T follicular helper cell (primary cell): ENCODE measurements at places on chromosomes 12 and 14.

DNA sequence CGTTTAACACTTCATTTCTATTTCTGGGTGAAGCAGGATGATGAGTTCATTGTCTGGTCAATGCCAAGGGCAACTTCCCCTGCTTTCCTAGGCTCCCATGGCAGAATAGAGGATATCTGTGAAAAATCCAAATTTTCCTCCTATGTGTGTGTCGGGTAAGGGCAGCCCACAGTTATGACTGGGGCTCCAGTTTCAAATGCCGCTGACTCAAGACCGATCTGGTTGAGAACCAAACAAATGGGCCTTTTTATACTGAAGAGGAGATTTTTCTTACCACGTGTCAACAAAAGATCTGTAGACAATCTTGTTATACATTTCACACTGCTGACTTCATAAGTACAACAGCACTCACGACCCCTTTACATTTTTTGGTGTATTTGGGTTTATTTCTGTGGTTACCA lies 120.8 kb downstream of the CHST11 start:
- no peak for DNase-seq

- no peak for DNase-seq
Measured at GRCh38 chr14:81353691-81354323, 46.3 kb downstream of the STON2 start.

- no peak for DNase-seq
Measured at GRCh38 chr14:43285575-43285974, 1221.5 kb downstream of the FSCB start.

DNA sequence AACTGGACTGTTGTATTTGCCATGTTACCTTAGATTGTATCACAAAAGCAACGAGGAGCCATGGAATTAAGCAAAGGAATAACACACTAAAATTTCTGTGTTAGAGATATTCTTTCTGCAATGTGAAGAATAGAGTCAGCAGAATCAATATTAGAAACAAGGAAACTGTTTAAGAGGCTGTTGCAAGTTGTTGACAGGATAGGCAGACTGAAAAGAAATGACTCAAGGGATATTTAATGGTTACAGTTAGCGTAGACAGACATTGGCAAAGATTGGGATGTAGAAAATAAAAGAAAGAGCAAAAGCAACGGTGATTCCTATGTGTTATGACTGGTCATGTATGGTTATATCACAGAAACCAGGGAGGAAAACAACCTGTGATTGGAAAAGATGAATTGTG lies 299.0 kb upstream of the PPFIA2 start:
- no peak for DNase-seq

GRCh38 chr12:16530268-16530850 lies 75.6 kb downstream of the LMO3 start:
- DNase-seq = no peak

DNA sequence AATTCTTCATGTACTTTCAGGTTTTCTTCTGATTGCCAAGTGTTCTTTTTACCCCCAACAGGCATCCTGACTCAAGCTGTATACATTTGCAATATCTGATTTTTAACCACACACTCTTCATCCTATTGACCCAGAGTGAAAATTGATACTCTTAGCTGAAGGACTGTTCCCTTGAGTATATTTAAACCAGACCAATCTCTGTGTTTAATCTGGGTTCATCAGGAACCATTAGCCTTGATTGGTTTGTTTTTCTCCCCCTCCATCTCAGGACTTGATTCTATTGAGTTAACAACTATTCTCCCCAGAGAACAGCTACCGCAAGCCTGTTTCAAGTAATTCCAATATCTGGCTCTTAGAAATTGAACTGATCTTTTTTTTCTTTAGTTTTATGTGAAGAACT lies 222.3 kb upstream of the NOVA1 start:
- DNase-seq = no peak

DNA sequence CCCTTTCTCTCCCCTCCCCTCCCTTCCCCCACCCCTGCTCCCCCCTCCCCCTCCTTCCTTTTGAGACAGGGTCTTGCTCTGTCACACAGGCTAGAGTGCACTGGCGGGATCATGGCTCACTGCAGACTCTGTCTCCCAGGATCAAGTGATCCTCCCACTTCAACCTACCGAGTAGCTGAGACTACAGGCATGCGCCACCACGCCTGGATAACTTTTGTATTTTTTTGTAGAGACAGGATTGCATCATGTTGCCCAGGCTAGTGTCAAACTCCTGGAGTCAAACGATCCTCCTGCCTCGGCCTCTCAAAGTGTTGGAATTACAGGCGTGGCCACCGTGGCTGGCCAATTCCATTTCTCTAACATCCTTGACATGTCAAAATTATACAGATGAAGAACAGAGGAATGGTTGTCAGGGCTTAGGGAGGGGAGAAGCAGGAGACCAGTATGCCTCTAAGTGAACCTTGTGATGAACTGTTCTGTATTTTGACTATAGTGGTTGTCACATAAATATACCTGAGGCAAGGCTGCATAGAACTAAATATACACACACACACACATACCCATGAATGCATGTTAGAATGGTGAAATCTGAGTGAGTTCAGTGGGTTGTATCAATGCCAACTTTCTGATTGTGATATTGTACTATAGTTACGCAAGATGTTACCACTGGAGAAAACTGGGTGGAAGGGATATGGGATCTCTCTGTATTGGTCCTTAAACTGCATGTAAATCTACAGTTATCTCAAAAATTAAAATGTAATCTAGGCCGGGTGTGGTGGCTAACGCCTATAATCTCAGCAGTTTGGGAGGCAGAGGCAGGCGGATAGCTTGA lies 3.6 kb upstream of the CFAP73 start:
- no peak for DNase-seq

- no peak for DNase-seq
Measured at GRCh38 chr12:19369691-19370148, 69.6 kb upstream of the AEBP2 start.

GRCh38 chr14:99036611-99037293 lies 235.2 kb downstream of the BCL11B start:
- no peak for DNase-seq

DNA sequence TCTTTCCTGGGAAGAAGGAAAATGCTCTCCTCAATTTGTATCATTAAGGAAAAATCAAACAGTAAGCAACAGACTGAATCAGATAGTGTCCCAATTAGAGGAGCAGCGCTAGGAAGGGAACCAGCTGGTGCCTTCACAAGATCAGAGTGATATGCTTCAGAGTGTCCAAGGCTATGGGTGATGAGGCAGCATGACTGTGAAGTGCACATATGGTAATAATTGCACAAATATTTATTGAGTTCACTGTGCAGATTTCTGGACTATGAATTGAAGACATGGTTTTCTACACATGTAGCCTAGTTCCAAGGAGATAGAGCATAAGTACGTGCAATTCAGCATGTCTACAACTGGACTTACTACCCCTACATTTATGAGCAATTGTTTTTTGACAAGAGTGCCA lies 78.8 kb upstream of the EVL start:
- no peak for DNase-seq

GRCh38 chr14:81331229-81332021 lies 68.7 kb downstream of the STON2 start:
- no peak for DNase-seq

- DNase-seq = no peak
Measured at GRCh38 chr14:56891226-56891625, 80.9 kb upstream of the OTX2 start.

- DNase-seq = no peak
Measured at GRCh38 chr12:64745259-64745807, 13.9 kb downstream of the GNS start.

GRCh38 chr12:107510211-107510610 lies 175.4 kb upstream of the PWP1 start:
- no peak for DNase-seq

- no peak for DNase-seq
Measured at GRCh38 chr14:70830998-70831781, 21.9 kb upstream of the MAP3K9 start.

GRCh38 chr12:99658671-99659349 lies 11.3 kb downstream of the GARIN6 start:
- no peak for DNase-seq

GRCh38 chr14:75910048-75910447 lies 71.7 kb downstream of the TGFB3 start:
- no peak for DNase-seq

DNA sequence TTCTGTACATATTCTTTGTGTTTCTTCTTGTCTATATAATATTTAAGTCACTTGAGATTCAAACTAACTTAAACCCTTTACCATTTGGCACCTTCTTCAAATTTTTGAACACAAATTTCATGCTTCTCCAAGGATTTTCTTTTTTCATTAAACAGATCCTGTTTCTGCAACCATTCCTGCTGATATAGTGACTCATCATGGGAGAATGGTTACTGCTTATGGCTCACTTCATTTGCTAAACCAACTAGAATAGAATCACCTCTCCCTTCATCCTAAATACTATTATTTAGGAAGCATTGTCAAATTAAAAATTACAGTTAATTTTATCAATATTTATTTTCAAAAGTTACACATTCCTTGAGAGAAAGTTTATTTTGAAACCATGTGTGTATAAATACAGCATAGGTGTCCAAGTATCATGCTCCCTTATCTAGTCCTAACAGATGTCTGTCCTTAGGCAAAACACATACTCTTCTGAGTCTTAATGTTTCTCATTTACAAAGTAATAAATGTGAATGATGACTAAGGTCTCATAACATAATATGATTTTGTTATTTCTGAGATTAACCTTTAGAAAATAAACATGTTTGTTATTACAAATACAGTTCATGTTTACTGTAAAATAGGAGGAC lies 40.7 kb downstream of the PLCZ1 start:
- DNase-seq = no peak

GRCh38 chr14:67729072-67729885 lies 27.6 kb downstream of the RDH12 start:
- no peak for DNase-seq

DNA sequence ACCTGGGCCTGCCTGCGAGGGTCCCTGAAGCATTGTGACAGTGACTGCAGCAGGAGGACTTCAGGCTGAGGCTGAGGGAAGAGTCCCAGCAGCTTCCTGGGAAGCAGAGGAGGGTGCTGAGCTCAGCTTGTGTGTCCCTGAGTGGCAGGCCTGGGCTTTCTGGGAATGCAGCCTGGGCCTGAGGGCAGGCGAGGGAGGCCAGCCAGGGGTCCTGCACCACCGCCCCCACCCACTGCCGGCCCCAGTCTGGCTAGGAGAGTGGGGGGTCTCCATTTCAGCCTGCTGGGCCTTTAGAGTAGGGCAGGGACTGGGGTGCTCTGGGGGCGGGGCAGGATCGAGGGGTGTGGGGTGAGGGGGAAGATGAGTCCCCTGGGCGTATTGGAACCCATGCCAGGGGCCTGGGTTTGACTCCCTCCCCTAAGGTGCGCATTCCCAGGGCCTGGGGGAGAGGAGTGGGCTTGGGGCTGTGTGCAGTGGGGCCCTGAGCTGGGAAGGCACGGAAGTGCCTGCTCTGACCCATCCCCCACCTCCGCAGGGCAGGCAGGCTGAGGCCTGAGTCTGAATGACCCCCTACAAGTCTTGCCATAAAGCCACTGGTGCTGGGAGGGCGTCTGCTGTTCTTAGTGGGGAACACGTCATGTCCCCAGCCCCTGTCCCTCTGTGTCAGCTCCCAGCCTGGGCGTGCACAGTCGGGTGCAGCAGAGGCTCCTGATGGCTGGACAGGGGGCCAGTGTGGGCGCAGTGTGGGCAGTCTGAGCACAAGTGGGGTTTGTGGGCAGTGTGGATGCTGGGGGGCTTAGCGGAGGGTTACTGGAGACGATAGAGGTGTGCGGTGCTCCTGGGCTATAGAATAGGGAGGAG lies 46.4 kb downstream of the KRT80 start:
- DNase-seq = no peak

DNA sequence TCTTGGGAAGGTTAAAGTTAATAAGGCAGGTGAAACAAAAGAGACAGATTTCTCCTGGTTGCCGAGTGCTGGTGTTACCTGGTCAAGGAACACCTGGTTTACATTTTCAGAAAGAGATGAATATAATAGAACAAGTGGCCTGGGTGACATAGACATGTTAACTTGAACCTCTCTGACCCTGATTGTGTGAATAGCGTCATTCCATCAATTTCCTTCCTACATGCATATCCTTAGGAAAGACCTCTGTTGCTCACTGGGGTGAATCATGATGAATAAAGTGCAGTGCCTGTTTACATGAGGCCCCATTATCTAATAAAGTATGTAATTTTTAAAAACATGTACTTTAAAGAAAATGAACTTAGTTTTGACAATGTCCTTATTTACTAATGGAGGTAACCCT lies 1822.9 kb upstream of the FLRT2 start:
- no peak for DNase-seq

DNA sequence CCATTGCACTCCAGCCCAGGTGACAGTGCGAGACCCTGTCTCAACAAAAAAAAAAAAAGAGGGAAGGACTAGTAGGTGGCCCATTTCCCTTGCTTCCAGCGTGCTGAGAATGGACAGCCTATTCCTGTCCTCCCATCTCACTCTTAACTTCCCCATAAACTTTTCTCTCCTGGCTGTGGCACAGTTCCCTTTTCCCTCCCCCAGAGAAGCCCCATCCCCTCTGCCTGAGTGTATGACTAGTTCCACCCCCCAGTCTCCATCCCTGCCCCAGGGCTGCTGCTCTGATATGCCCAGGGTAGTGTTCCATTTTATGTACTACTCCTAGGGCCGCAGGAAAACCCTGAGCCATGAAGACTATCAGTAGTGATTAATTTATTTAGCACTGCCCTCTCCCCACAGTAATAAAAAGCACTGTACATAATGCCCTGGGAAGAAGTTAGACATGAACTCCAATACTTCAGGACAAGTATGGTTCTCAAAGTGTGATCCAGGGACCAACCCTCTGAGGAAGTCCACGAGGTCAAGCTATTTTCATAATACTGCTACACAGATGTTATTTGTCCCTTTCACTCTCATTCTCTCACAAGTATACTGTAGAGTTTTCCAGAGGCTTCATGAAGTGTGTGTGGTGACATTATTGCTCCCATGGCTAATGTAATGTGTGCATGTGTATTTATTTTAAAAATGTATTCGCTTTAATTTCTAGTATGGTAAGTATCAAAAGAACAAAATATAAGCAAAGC lies 11.5 kb upstream of the CHD4 start:
- DNase-seq = no peak

DNA sequence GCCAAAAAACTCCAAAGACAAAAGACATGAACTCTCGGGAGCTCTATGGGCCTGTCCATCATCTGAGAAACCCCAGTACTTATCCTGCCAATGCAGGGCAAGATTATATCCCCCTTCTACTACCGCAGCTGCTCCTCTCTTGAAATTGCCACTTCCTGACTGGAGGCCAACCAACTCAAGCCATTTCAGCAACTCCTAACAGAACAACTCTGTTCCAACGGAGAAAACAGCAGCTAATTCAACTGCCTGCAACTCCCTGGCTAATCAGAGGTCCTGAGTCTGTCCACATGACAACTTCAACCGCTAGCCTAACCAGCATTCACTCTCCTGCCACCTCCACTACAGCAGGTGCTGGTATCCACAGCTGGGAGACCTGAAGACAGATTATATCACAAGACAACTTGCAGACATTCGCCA lies 24.1 kb downstream of the CEP83 start:
- no peak for DNase-seq

DNA sequence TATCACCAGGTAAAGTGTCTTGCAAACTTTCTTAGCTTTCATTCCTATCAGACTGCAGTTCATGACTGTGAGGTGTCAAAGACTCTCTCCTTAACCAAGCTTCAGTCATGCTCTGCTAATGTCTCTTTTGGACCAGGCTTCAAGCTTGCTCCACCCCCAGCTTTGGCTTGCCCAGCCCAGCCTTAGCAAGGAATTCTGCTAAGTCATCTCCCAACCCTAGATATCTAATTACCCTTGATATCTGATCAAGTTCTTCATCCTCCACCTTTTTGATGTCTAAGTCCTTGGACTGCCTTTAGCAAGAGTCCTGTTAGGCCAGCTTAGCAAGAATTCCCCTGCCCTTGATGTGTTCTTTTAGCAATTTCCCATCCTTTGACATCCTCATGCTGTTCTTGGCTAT lies 108.9 kb upstream of the FGD4 start:
- DNase-seq = no peak
